ENCODE measurements at places on chromosomes 1 and 21.
A peak's percentile ranks its signal among the peaks of the same experiment; 100 is the strongest.

DNA sequence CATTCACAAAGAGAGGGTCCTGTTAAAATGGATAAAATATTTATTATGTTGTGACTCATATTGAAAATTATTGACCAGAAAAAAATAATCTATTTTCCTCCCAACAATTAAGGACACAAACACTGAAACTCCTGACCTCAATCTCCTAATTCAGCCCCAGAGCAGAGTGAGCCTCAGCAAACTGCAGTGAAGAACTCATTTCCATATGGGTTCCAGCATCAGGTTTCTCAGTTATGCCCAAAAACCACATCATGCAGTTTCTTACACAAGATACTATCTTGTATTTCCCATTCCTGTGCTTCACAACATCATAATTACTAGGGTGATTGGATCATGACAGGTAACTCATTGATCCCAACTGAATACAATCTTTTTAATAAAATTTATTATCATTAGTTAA is 15.4 kb downstream of the PYHIN1 start:
- DNase-seq: no peak

GRCh38 chr1:61268546-61269240 is 186.3 kb downstream of the NFIA start:
- DNase-seq: no peak

DNA sequence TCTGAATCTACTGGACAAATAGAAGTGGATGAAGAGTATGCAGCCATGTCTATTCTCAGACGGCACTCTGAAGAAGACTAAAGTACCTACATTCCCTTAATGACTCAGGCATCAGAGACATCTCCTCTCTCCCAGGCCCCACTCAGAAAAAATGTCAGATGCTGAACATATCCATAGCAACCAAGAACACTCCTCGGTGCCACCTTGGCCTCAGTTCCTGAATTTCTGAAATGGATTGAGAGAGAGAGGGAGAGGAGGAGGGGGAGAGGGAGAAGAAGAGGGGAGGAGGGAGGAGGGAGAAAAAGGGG is 16.0 kb upstream of the OVAAL start:
- no peak for DNase-seq

DNA sequence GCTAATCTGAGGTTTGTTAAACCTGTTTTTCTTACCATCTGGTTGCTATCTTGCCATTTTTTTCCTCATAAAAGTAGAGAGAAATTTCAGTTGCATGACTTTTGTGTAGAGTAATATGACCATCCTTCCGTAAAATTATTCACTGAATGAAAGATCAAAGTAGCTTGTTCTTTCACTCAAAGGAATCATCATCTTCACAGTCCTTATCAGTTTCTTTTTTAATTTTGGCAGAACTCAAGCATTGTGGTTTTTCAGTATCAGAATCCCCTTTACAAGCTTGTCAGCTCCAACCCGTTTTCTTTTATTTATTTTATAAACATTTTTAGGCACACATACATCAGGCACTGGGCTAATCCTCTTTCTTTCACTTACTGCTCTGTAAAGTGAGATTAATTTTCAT is 91.7 kb downstream of the UBE2U start:
- DNase-seq: no peak

GRCh38 chr1:113860891-113861290 is 10.6 kb downstream of the PTPN22 start:
- no peak for DNase-seq

- DNase-seq: no peak
These were observed 12.1 kb upstream of the SGIP1 start for GRCh38 chr1:66521721-66522365.

- peak; percentile 97 for DNase-seq
These were observed 10.5 kb downstream of the KIAA1614 start for GRCh38 chr1:180923021-180923841.

GRCh38 chr1:81032374-81032773 is 768.4 kb upstream of the ADGRL2 start:
- no peak for DNase-seq

GRCh38 chr21:20373031-20373430 is 625.2 kb upstream of the NCAM2 start:
- no peak for DNase-seq

DNA sequence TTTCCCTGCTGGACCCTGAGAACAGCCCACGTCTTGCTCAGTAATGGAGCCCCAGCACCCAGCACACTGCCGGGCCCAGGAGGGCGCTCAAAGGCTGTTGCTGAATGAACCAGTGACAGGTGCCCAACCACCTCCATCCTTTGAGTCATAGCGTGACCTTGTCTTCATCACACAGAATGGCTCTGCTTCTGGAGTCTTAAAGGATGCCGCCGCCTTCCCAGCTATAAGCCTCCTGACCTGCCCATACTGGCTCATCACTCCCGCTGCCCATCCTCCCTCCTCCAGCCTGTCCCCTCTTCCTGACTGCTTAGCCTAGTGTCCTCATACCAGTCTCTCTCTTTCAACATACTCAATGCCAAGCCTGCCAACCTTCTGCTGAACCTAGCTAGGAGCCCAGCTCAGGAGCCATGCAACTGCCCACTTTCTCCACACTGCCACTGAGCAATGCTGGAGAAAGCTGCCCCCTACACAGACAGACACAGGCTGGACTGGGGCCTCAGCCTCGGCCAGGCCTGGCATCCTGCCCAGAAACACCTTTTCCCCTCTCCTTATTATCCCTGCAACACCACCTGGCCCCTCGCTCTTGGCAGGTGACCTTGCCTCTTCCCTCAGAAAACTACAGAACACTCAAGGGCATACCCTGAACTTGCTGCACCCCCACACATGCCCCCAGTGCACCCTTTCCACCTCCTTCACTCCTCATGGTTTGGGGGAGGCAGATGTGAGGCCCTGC is 14.1 kb downstream of the TTC39A start:
- DNase-seq: no peak

DNA sequence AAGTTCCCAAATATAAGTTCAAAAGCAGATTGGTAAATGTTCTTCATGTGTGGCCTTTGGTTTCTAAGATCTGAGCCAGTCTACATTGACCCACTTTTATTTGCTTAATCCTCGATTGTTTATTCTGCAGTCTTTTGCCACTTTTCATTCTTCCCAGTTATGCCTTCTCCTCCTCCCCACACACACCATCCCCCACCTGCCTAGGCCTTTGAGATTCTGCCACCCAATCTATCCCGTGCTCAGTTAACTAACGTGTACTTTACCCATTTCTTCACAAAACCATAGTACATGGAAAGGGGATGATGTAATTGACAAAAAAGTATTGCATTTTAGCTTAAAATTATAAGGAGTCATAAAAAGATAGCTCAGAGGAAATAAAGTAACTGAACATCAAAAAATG is 3.7 kb downstream of the CFH start:
- no peak for DNase-seq

GRCh38 chr1:231844986-231845502 is 218.5 kb downstream of the DISC1 start:
- DNase-seq: no peak

DNA sequence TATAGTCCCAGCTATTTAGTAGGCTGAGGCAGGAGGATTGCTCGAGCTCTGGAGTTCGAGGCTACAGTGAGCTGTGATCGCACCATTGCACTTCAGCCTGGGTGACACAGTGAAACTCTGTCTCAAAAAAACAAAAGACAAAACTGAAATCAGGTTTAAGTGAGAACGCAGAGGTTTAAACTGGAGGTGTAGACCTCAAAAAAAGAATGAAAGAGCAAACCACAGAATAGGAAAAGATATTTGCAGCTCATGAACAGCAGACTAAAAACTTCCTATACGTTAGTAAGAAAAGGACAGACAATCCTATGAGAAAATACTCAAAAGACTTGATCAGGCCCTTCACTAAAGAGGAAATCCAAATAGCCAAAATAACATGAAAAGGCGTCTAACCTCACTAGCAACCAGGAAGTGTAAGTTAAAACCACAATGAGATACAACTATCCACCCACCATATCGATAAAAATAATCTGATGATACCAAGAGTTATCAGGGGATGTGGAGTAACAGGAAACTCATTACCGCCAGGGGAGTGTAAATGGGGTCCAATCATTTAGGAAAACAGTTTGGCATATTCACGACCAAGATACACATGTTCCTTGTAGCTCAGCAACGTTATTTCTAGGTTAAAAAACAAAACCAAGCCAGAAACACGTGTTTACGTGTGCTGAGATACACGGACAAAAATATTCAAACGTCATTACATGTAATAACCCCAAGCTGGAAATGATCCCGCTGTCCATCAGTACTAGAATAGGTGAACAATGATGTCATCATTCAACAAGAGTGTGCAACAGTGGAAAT is 9.8 kb downstream of the TNFRSF9 start:
- DNase-seq: no peak

- no peak for DNase-seq
These were observed 39.0 kb upstream of the SYNC start for GRCh38 chr1:32741413-32742198.

- no peak for DNase-seq
These were observed 41.5 kb downstream of the KIAA1614 start for GRCh38 chr1:180954005-180954800.

GRCh38 chr1:154866257-154867063 is 3.6 kb downstream of the KCNN3 start:
- no peak for DNase-seq

GRCh38 chr1:91725989-91726721 is 159.8 kb downstream of the TGFBR3 start:
- DNase-seq: no peak

DNA sequence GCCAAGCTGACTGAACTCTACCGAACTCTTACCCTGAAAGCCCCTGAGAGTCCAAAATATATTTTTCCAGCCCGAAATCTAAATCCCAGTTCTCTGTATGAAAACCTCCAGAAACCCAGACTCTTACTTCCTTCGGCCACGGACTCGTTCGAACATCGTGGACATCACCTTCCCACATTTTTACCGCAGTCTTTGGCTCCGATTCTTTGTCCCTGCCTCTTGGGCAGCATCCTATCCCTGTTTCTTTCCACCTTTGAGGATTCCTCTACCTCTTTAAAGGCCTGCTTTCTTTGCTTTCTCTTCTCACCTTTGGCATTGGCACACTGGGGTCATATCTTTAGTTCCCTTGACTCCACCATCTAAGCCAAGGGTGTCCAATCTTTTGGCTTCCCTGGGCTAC is 932 bp upstream of the USP24 start:
- DNase-seq: no peak

GRCh38 chr1:196376630-196377328 is 231.5 kb downstream of the KCNT2 start:
- no peak for DNase-seq

GRCh38 chr1:182595641-182596240 is 6.7 kb upstream of the RNASEL start:
- no peak for DNase-seq

- DNase-seq: no peak
These were observed 642.8 kb downstream of the PLA2G4A start for GRCh38 chr1:187471555-187471954.

- no peak for DNase-seq
These were observed 1.0 kb downstream of the ZNF496 start for GRCh38 chr1:247330548-247331171.

- DNase-seq: no peak
These were observed 213.3 kb upstream of the DAB1 start for GRCh38 chr1:57637155-57637554.

DNA sequence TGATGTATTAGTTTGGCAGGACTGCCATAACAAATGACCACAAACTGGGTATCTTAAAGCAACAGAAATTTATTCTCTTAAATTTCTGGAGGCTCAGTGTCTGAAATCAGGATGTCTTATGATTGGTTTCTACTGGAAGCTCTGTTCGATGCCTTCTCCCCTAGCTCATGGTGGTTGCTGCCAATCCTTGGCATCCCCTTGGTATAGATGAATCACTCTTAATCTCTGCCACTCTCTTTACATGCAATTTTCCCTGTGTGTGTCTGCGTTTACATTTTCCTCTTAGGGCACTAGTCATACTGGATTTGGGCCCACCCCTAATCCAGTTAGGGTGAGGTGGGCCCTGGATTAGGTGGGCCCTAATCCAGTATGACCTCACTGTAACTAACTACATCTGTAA is 54.7 kb upstream of the MPC2 start:
- DNase-seq: no peak

- DNase-seq: no peak
These were observed 26.6 kb upstream of the FCRL4 start for GRCh38 chr1:157624471-157624870.

DNA sequence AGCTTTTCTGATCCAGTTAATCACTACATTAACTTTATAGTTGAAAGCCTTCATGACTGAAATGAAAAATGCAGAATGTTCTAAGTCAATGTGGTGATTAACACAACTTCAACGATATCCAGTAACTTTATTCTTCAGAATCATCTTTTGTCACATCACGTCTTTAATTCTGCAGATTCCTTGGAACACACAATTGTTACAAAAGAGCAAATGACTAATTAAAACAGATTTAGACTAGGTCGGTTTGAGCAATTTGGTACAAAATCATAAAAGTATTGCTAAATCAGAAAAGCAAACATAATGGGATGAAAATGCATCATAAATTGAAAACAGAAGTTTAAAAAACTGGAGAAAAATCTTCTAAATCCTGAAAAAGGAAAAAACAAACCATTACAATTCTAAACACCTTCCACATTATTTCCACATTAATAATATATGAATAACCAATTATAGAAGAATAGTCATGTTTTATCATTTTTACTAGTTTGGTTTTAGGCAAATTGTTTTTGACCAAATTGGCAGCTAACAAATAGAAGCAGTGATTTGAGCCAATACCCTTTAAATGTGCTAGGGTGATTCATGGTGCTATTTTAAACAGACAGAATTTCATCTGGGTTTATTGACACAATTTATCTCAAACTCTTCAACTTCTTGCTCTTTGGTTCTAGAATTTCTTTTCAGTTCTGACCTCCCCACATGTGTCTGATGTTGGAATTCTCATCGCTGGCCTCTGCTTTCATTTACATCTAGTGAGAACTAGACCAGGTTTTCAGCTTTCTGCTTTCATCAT is 468.1 kb upstream of the PTBP2 start:
- DNase-seq: no peak

DNA sequence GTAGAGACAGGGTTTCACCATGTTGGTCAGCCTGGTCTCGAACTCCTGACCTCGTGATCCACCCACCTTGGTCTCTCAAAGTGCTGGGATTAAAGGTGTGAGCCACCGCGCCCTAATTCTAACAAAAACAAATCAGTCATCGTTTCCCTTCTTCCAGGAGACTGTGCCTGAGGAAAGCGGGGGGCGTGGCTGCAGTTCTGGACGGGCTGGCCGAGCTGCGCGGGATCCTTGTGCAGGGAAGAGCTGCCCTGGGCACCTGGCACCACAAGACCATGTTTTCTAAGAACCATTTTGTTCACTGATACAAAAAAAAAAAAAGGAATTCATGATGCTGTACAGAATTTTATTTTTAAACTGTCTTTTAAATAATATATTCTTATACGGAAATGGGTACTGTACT is 104.2 kb downstream of the WDR4 start:
- DNase-seq: no peak

- DNase-seq: no peak
These were observed 28.3 kb upstream of the RAB3GAP2 start for GRCh38 chr1:220300442-220301121.

DNA sequence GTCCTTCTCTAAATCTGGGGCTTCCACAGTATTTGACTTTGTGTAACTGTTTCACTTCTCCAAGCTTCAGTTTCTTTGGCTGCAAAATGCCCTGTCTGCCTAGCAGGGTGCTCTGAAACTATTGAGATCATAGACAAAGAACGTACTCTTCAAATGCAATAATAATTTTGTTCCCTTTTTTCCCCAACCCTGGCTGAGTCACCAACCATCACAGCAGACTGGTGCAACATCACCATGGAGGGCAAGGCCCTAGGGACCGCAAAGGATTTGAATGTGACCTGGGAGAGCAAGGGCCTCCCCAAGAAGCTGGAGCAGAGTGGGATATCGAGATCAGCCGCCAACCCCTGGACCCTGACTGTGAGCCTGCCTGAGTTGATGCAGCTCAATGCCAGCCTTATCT is 115.0 kb downstream of the FCRL5 start:
- DNase-seq: no peak
